ENCODE measurements at places on chromosomes 11 and 22.
A peak's percentile ranks its signal among the peaks of the same experiment; 100 is the strongest.

DNA sequence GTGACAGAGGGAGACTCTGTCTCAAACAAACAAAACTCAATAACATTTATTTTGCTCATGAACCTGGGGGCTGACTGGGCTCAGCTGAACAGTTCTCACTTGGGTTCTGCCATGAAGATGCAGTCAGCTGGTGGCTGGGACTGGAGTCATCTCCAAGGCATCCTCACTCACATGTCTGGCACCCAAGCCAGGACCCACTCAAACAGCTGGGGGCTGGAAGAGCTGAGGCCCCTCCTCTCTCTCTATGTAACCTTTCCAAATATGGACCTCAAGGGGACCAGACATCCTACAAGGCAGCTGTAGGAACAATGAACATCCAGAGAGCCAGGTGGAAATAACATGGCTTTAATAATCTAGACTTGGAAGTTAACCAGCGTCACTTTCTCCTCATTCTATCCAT, 16.8 kb downstream of the HSPA8 start:
- H3K27me3 ChIP-seq: peaks cover under 1% of the 10 kb centered on the region
- DNase-seq: no peak
- H3K4me3 ChIP-seq: no peak overlapping the region

GRCh38 chr22:22465782-22466181, 42.8 kb downstream of the ZNF280B start:
- DNase-seq: no peak
- H3K27ac ChIP-seq: no peak overlapping the region
- no peak overlapping the region for H3K4me3 ChIP-seq
- peaks cover 31% of the 10 kb centered on the region for H3K27me3 ChIP-seq
- no peaks in the 10 kb centered on the region for H3K4me1 ChIP-seq

GRCh38 chr11:114092953-114093352, 33.4 kb downstream of the ZBTB16 start:
- H3K4me3 ChIP-seq: no peak overlapping the region
- H3K4me1 ChIP-seq: peaks cover 8% of the 10 kb centered on the region
- no peak overlapping the region for H3K27ac ChIP-seq
- H3K36me3 ChIP-seq: no peaks in the 10 kb centered on the region
- no peak for DNase-seq
- H3K27me3 ChIP-seq: peaks cover 2% of the 10 kb centered on the region

GRCh38 chr22:46354993-46355305, 19.4 kb downstream of the TRMU start:
- H3K4me1 ChIP-seq: no peaks in the 10 kb centered on the region
- peaks cover 14% of the 10 kb centered on the region for H3K36me3 ChIP-seq
- no peak for DNase-seq
- H3K27me3 ChIP-seq: no peaks in the 10 kb centered on the region
- H3K27ac ChIP-seq: no peak overlapping the region
- H3K4me3 ChIP-seq: no peak overlapping the region

DNA sequence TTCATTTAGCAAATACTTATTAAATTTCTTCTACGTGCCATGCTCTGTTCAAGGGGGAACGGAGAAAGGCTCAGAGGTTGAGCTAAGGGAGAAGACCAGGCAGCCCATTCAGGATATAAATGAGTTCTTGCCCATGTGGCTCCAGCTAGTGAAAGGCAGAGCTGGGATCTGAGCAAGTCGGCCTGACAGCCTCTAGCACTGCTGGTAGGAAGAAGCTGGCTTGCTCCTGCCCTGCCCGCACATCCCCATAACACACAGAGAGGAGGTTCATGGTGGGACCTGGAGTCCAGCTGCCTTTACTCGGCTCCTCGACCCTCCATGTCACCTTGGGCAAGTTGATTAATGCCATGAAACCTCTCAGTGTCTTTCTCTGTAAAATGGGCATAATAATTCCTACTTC, 2.0 kb downstream of the SLC15A3 start:
- H3K27me3 ChIP-seq: peaks cover 10% of the 10 kb centered on the region
- peaks cover 21% of the 10 kb centered on the region for H3K4me1 ChIP-seq
- peak overlapping the region; percentile 39 for H3K4me3 ChIP-seq

- no peaks in the 10 kb centered on the region for H3K4me1 ChIP-seq
- no peak for DNase-seq
- H3K27ac ChIP-seq: no peak overlapping the region
- no peaks in the 10 kb centered on the region for H3K36me3 ChIP-seq
Measured at GRCh38 chr11:89147229-89147628, 30.4 kb upstream of the TYR start.

- peaks cover 15% of the 10 kb centered on the region for H3K27me3 ChIP-seq
- H3K4me1 ChIP-seq: no peaks in the 10 kb centered on the region
- no peak overlapping the region for H3K27ac ChIP-seq
- no peak for DNase-seq
- H3K36me3 ChIP-seq: no peaks in the 10 kb centered on the region
Measured at GRCh38 chr11:134830312-134830711, 418.3 kb upstream of the B3GAT1 start.

DNA sequence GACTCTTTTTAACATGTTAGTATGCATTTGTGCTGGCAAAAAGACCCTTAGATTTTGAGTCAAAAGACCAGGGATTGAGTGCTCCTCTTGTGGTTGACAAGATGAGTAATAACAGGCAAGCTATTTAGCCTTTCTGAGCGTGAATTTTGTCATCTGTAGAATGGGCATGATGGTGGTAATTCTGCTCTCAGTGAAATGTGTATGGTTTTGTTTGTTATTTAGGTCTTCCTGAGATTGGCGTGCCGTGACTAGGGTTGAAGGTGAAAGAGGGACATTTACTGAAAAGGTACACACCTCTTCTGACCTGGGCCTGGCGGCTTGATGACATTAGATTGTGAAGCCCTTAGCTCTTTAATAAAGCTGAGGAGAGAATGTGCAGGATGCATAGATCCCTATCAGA, 8.4 kb upstream of the CEP295 start:
- H3K27ac ChIP-seq: no peak overlapping the region
- H3K4me1 ChIP-seq: peaks cover 2% of the 10 kb centered on the region
- H3K4me3 ChIP-seq: no peak overlapping the region
- no peaks in the 10 kb centered on the region for H3K36me3 ChIP-seq
- DNase-seq: no peak

DNA sequence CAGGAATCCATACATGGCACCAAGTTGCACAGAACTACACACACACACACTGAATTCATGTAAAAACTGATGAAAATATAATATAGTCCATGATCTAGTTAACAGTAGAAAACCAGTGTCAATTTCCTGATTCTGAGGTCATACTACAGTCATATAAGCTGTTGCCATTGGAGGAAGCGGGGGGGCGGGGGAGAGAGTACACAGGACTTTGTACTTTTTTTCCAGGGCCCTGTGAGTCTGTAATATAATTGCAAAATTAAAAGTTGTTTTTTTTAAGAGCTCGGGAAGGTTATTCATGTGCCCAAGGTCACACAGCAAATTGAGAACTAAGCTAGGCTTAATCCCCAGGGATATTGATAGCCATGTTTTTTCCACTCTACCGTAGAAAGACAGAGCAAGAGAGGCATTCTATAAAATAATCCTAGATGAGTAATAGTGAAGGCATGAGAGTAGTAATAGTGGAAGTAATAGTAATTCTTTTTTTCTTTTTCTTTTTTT, 312.3 kb downstream of the MN1 start:
- peaks cover 7% of the 10 kb centered on the region for H3K4me1 ChIP-seq
- no peak overlapping the region for H3K27ac ChIP-seq
- no peak for DNase-seq
- H3K27me3 ChIP-seq: no peaks in the 10 kb centered on the region
- H3K36me3 ChIP-seq: no peaks in the 10 kb centered on the region
- no peak overlapping the region for H3K4me3 ChIP-seq

DNA sequence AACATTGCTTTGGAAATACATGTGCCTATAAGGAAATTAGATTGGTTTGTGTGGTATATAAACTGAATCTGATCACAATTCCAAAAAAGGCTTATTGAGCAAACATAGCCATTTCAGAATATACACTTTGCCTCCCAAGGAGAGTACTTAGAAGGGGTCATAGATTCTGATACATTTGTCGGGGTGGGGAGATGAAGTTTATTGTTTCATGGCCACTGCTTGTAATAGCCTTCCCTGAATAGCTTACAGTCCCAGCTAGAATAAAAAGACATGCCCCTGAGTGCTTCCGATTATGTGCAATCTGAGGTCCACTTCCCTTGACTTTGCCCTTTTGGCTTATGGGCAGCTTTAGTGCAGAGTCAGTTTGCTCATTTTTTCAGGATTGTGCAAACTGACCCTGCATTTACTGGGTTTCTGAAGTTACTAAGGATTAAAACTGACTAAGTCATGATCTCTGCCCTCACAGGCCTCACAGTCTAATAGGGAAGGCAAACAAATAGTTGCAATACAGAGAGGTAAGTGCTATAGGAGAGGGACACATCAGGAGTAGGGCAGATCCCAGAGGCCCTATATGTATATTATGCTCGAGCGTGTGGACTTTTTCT, 184.2 kb downstream of the BLID start:
- DNase-seq: no peak
- H3K4me3 ChIP-seq: no peak overlapping the region
- H3K4me1 ChIP-seq: no peaks in the 10 kb centered on the region
- H3K27me3 ChIP-seq: peaks cover 10% of the 10 kb centered on the region
- H3K27ac ChIP-seq: no peak overlapping the region
- H3K36me3 ChIP-seq: no peaks in the 10 kb centered on the region
